DMS79 treated with DMSO at 0.1 percent for 48 hours (cell line): ENCODE measurements at places on chromosomes 1 and 21.
A peak's percentile ranks its signal among the peaks of the same experiment; 100 is the strongest.

GRCh38 chr1:41906943-41907342 lies 11.8 kb downstream of the HIVEP3 start:
- DNase-seq = no peak

DNA sequence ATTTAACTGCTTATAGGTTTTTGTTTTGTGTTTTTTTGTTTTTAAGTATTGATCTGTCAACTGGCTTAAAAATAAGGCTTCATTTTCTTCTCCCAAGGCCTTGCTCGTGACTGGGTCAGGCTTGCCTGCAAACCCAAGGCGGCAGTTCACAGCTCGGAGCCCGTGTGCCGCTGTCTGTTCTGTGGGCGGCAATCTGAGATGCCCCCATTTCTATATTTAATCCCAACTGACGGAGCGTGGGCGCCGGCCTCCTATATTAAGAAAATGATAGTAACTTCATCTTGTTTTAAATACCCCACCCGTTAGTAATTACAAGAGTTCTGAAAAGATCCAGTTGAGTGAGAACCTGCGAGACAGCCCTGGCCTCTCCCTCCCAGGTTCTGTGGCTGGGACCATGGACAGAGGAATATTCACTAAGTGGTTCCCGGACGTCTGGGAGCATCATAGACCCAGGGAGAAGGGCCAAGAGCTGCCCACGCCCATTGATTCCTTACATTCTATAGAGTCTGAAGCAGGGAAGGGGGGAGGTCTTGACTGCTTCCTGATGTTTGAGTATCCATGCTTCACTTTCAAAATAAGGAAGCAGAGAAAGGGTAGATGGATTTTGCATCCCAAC lies 42.6 kb upstream of the GPR153 start:
- DNase-seq = no peak

- DNase-seq = no peak
These were observed 69.3 kb downstream of the KCTD3 start for GRCh38 chr1:215636258-215636965.

- DNase-seq = no peak
These were observed 10.1 kb upstream of the C1orf159 start for GRCh38 chr1:1125945-1126344.

DNA sequence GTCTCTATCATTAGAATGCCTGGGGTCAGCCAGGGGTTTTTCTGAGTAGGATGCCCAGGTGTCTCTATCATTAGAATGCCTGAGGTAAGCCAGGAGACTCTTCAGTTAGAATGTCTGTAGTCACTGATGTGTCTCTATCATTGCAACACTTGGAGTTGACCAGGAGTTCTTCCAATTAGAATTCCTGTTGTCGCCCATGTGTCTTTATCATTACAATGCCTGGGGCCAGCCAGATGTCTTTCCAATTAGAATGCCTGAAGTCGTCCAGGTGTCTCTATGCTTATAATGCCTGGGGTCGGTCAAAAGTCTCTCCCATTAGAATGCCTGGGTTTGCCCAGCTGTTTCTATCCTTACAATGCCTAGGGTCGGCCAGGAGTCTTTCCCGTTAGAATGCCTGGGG lies 55.8 kb downstream of the RNF187 start:
- no peak for DNase-seq

DNA sequence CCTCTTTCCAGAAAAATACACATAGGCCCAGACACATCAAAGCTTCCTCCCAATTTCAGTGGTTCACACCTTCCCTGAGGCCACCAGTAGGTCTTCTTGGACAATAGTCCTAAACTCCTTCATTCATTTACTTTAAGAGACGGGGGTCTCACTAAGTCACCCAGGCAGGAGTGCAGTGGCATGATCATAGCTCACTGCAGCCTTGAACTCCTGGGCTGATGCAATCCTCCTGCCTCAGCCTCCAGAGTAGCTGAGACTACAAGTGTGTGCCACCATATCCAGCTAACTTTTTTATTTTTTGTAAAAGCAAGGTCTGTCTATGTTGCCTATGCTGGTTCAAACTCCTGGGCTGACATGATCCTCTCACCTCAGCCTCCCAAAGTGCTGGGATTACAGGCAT lies 8.2 kb upstream of the FHAD1 start:
- no peak for DNase-seq

DNA sequence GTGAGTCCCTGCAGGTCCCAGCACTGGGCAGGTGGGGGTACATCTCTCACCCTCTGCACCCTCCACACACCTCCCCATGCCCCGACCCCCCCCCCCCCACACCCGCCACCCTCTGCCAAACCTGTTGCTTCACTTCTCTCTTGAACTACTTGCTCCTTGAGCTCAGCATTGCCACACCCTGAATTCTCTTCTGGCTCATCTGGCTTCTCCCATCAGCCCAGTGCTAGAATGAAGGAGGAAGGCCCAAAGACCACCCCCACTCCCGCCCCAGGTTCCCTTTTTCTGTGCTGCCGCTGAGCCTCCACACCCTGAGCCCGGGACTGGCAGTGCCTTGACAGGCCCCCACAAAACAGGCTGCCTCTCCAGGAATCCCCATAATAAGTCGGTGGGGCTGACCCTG lies 6.4 kb upstream of the TNNI1 start:
- no peak for DNase-seq

- no peak for DNase-seq
These were observed 1334.8 kb downstream of the MRPL39 start for GRCh38 chr21:24272521-24272938.

GRCh38 chr1:63824451-63824850 lies 50.6 kb downstream of the ROR1 start:
- no peak for DNase-seq

GRCh38 chr1:157833145-157833544 lies 8.5 kb downstream of the CD5L start:
- no peak for DNase-seq

DNA sequence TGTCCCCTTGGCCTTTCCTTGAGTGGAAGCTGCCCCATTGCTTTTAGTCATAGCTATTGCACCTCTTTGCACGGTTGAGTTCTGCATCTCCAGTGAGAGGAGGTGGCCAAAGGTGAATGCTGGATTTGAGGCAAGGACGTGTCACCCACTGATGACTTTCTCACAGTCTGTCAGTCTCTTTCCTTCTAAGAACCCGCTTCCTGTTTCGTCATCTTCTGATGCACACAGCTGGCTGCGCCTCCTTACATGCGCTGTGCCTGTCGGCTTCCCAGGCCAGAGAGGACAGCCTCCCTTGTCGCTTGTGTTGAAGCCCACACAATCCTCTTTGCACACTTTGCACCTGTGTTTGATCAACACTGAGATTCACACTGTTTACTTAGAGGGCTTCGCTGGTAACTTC lies 41.8 kb upstream of the PWP2 start:
- no peak for DNase-seq

- DNase-seq = no peak
These were observed 93.5 kb downstream of the NAV1 start for GRCh38 chr1:201632364-201632952.

GRCh38 chr1:216314379-216315095 lies 108.7 kb downstream of the USH2A start:
- DNase-seq = no peak

DNA sequence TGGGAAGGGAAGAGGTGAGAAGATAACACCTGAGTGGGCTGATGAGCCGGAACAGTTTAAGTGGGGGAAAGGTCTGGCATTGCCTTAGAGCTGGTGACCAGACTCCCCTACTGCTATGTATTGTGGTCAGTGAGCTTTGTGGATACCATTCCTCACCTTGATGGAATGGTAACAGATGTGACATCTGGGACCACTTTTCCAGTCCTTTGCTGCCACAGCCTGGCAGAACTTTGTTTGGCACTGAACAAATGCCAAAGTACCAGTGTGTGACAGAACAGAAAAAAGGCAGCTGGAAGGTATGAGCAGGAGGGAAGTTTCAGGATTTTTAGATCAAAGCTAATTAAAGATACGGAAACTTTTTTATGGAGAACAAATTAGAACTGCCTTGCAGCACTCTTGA lies 6.2 kb downstream of the MED8 start:
- DNase-seq = peak; percentile 27

DNA sequence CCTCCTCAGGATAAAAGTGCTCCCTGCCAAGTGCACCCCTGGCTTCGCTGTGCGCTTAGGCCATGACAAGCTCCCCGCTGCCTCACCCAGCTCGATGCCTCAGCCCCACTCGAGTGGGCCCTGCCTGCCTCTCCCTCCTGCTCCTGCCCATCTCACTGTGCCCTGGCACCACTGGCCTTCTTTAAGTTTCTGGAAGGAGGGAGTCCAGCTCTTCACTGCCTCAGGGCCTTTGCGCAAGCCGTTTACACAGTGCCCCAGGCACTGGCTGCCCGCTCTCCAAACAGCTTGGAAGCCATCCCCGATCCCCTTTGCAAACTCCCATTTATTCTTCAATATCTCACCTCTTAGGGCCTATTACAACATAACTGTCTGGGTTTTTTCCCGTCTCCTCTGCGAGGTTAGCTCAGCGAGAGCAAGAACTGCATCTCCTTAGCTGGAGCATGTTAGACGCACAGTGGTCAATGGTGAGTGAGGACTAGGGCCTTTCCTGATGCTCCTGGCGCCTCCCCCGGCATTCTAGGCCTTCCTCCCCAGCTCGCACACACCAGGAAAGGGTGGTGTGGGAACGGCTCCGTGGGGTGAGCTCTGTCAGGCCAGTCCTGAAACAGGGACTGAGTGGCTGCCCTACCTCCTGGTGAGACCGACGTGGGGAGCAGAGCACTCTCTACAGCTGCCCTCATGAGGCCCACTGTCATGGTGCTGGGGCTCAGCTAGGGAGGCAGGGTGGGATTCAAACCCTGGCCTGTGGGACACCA lies 31.9 kb downstream of the PODN start:
- no peak for DNase-seq

GRCh38 chr1:8408151-8408839 lies 90.4 kb downstream of the SLC45A1 start:
- DNase-seq = peak; percentile 51

GRCh38 chr1:53332186-53332564 lies 4.3 kb upstream of the LRP8 start:
- no peak for DNase-seq

- no peak for DNase-seq
These were observed 11.9 kb downstream of the FASLG start for GRCh38 chr1:172670791-172671190.

GRCh38 chr1:116507631-116508030 lies 63.2 kb downstream of the CD58 start:
- DNase-seq = no peak

- no peak for DNase-seq
These were observed 175.8 kb upstream of the NFIA start for GRCh38 chr1:60906526-60906925.

DNA sequence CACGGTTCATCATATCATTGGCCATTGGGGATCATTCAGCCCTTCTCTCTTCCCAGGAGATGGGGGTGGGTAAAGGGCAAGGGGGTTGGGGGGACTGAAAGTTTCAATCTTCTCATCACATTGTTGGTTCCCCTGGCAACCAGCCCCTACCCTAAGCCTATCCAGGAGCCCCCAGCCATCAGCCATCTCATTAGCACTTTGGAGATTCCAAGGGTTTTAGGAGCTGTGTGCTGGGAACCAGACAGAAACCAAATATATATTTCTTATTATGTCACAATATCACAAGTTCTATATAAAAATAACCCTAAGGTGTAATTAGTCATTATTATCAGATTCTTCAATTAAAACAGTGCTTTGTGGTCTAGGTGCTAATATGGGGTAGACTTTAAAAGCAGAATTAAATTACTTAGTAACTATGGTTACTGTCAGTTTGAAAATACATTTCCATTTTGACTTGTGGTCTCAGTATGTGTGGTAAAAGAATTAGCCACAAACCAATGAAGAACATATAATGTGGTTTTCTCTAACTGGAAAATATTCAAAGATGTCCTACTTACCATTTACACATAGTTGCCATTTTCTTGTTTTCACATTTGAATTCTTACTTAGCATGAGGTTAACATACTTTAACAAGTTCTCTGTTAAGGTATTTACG lies 28.1 kb downstream of the IL23R start:
- no peak for DNase-seq

DNA sequence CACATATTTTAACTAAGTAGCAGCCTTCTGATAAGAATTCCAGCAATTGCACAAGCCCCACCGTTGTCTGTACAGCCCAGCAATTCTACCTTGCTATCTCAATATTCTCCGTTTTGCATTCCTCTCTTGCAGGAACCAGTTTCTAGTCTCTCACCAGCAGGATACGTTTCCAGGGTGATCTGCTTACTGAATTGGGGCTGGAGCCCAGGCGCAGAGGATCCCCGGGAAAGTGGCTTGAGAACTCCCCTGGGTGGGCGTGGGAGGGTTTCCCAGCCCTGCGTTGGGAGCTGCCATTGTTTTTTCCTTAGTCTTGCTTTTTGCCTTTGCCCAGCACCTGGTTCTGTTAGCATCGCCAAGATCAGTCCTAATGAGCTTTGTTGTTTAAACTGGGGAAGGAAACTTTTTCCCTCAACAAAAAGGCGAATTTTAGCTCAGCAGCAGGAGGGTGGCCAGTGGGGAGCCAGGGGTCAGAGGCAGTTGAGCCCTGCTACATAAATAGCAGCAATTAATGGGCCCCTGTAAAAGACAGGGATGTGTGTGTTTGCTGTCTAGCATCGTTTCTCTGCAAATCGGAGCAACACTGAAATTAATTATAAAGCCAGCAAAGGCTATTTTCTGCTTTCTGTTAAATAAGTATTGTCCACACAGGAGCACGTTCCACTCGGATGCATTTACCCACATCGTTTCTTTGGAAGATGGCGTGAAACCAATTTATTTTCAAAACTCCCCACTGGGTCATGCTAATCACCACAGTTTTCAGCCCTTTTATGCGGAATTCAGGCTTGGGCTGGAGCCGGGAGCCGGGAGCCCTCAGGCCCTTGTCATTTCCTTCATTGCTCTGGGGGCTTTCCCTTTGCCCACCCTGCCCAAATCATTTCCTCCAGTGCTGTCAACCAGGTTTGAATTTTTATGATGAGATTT lies 36.6 kb downstream of the HUNK start:
- DNase-seq = no peak

GRCh38 chr1:54627196-54627595 lies 3.9 kb upstream of the FAM151A start:
- DNase-seq = no peak

GRCh38 chr1:55990007-55990406 lies 589.4 kb downstream of the PLPP3 start:
- DNase-seq = no peak

DNA sequence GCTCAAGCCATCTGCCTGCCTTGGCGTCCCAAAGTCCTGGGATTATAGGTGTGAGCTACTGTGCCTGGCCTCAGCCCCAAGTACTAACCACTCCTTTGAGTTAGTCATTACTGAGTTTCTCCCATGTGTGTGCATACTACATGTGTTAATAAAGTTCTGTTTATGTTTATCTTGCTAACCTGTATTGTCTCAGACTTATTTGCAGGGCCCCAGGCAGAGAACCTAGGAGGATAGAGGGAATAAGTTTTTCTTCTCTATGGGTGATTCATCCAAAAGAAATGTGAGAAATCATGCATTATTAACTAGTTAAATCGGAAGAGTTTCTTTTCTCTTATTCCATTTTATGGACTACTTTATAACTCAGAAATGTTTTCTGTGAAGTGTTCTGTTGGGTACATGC lies 203.9 kb upstream of the CACYBP start:
- DNase-seq = no peak
